ENCODE measurements at places on chromosomes 2 and 18. TPM values are rescaled to one million over a fixed set of nuclear protein-coding genes. Genes with fewer than 3 reads are reported as not detected.

DNA sequence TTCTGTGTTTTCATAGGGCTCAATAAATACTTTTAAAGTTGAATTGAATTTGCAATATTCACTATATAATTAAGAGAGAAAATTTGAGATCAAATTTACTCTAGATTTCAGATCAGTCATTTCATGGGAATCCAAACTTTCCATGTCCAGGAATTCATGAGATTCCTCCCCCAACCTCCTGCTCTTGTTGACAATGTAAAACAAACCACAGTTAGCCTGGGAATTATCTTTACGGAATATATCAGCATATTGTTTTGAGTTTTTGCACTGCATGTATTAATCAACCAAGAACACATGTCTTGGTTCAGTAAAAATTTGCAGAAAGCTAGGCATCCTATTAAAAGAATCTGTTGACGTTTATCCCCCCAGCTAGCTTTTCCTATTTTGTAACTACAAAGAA lies 42.3 kb downstream of the CYP1B1 start:
- no peak for DNase-seq

DNA sequence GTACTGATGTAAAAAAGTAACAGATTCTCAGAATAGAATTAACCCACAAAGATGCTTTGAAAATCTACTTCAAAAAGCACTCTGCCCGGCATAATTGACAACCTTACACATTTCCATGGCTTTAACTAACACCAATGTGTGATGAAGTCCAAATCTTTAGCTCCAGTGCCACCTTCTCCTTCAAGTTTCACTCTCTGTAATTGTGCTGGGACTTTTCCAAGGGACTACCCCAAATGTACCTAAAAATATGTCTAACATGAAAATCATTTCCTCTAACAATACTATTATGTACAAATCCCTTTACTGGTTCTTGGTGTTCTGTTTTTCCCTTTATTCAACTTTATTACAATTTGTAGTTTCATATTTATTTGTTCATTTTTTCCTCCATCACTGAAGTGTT lies 20.6 kb upstream of the UBE2E3 start:
- no peak for DNase-seq

GRCh38 chr18:37853706-37854105 lies 288.1 kb upstream of the CELF4 start:
- no peak for DNase-seq

- DNase-seq, result no peak
These were observed 14.1 kb upstream of the KLF11 start for GRCh38 chr2:10028988-10029874.

GRCh38 chr2:166653185-166653813 lies 159.2 kb upstream of the SCN7A start:
- DNase-seq, result no peak

DNA sequence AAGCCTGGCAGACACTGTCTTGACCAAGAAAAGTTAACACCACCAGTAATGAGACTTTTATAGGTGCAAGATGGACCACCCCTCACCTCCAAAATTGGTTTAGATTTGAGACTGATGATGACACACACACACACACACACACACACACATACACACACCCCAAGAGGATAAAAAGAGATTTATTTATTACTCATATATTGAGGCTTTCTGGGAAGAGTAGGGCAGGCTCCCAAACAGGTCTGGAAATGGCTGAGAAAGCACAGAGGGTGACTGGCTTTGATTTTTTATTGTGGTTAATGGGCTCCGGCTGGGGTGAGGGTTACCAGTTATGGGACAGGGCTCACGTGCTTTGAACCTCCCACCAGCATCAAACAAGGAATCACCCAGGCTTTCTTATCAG lies 54.2 kb upstream of the ADAM23 start:
- DNase-seq, result no peak

DNA sequence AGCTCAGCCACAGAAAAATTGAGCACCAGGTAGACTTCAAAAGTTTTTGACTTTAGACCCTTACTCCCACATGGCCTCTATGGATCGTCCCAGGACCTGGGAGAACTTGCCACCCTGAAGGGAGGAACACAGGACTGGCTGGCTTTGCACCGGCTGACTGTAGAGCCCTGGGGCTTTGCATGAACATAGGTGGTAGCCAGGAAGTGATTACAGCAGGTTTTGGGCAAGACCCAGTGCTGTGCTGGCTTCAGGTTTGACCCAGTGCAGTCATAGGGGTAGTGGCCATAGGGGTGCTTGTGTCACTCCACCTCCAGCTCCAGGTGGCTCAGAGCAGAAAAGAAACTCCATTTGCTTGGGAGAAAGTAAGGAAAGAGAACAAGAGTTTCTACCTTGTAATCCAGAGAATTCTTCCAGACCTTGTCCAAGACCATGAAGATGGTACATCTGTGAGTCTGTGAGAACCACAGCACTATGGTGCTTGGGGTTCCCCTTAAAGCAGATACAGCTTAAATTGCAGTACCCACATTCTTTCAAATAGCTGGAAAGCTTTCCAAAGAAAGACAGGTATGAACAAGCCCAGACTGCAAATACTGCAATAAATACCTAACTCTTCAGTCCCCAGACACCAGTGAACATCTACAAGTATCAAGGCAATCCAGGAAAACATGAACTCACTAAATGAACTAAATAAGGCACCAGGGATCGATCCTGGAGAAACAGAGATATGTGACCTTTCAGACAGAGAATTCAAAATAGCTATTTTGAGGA lies 13.0 kb upstream of the SESTD1 start:
- DNase-seq, result no peak

- no peak for DNase-seq
These were observed 21.7 kb upstream of the CYTIP start for GRCh38 chr2:157465554-157465953.

DNA sequence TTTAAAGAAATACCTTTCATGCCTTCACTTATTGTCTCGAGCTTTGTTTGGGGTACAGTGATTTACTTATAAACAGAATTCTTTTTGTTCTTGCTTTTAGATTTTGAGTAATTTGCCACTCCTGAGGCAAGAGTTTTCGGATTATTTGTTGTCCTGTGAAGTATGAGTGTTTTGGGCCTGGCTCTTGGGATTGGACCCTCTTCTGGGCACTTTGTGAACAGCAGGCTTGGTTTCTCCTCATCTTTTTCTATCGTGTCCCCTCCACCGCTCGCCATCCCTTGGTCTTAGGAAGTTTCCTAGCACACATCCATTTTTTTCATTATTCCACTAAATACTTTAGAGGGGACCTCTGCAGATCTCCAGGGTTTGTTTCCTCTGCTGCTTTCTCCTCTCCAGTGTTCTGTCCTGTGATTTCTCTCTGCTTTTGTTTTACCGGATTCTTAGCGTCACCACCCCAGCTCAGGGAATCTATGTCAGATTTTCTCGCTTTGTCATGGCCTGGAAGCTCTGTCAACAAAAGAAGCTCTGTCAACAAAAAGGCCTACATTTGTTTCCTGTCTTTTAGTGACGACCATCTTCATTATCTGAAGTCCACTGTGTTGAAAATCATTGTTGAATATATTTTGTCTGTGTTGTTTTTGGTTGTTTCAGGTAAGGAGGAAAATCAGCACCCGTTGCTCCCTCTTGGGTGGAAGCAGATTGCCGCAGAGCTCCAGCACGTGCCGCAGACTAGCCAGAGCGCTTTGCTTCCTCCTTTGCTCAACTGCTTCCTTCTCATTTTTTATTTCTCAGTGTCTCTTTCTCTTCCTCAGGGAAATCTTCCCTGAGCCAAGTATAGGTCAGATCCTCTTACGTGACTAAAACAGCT lies 27.8 kb downstream of the ANKRD62 start:
- no peak for DNase-seq

DNA sequence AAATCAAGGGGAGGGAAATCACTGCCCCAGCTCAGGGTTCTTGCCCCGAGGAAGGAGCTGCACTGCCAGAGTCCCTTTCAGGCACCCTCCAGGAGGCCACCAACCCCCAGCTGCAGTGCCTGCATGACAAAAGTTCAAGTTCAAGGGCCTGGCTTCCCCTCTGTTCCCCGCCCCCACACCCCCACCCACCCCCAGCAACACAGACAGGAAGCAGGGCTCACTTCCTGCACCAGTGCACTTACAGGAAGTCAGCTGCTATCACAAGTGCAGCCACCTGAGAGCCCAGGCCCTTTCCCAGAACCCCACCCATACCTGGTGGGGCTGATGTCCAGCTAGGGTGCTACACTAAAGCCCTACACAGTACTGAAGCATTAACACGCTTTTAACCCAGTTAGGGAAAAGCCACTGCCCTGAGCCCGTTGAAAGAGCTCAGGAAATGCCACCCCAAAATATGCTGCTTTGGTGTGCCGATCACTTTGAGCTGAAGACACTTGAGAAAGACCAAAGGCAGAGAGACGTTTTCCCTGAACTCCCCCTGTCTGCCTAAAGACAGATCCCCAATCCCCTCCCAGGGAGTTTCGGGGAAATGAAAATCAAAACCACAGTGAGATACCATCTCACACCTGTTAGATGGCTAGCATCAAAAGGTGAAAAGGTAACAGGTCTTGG lies 109.9 kb upstream of the CAB39 start:
- no peak for DNase-seq

DNA sequence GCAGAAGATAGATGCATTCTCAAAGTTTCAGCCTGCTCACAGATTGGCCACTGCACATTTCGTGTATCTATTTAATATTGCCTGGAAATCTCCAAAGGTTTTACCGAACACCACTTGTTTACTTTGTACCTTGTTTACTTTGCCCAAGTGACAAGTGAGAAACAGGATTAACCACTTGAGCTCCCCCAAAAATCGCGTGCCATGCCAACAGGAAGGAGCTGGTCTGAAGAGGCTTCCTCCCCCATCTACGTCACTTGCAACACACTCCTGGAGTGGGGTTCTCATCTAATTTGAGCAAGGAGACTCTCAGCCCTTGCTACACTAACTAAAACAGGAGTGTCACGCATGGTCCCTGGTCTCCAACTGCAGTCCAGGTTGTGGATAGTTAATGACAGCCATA lies 212.5 kb upstream of the TMEM200C start:
- no peak for DNase-seq

- no peak for DNase-seq
These were observed 115.9 kb upstream of the SYT4 start for GRCh38 chr18:43393174-43393573.

DNA sequence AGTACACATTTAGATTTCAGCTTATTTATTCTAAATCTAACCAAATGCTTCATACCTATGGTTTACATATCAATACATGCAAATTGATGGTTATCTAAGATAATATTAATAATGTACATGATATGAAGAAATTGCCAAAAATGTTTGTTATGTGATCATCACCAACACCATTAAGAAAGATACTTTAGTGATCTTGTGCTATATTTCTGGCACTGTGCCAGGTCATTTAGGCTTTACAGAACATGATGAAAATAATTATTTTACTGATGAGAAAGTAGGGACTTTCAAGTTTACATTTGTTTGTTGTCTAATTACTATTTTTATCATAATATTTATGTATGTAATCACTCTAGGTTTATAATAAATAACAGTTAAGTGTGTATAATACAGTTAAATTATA lies 158.3 kb downstream of the GULP1 start:
- DNase-seq, result no peak

DNA sequence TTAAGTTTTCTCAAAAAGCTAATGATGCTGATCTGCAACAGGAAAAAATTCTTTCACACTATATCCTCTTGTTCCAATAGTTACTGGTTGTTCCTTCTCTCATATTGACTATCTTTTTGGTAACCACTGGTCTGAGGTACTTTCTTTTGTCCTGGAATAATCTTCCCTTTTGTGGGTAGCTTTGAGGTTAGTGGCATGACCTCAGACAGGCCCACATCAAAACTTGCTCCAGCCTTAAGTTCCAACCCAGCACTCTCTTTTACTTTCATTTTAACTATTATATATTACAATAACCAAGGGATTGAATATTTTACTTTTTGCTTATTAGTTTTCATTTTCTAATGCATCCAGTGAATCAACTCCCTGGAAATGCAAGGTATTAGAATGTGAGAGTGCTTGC lies 9.5 kb downstream of the REG1A start:
- DNase-seq, result no peak

- DNase-seq, result no peak
These were observed 41.7 kb upstream of the SLC3A1 start for GRCh38 chr2:44233450-44234128.

DNA sequence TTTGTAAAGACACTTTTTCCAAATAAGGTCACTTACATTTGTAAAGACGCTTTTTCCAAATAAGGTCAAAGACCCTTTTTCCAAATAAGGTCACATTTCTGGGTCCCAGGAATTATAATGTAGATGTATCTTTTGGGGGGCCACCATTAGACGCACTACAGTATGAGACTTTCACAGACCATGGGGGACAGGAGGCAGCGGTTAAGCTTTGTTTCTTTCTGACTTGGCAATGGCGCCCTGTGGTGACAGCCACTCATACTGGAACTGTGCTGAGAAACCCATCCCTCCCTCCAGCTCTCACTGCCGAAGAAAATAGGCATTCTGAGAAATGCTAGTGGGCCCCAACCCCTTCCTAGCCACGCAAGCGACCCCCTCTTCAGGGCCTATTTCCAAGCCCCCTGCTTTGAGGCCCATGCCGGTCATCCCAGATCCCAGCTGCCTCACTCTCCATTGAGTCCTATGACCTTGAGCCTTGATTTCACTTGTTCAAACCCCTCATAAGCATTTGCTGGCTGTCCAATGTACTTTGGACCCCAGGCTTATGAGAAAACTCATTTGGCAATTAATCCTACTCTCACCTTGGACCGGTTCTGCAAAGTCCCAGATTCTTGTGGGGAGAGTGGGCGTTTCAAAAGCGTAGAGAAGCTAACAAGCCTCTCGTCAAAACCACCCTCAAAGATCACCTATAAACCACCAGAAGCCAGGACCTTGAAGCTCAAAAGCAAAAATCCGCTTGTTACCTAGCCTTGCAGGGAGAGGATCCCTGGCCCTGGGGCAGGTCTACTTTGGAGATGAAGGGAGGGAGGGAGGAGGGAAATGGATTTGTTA lies 11.3 kb upstream of the SPATA3 start:
- no peak for DNase-seq

TMEM237 gene
- 48.6 TPM for polyA plus RNA-seq

RPRM gene
- not detected for polyA plus RNA-seq

PCARE gene
- not detected for polyA plus RNA-seq

DPP10 gene
- polyA plus RNA-seq, result not detected

C18orf63 gene
- polyA plus RNA-seq, result not detected

MC2R gene
- polyA plus RNA-seq, result not detected

ASPRV1 gene
- polyA plus RNA-seq, result 0.29 TPM

CYP1B1 gene
- polyA plus RNA-seq, result 1.4 TPM

Data from BJ (cell line).